ENCODE measurements at places on chromosomes 16 and 17. TPM values are rescaled to one million over a fixed set of nuclear protein-coding genes. Genes with fewer than 3 reads are reported as not detected.

CDH5 gene
- 0.26 TPM for total RNA-seq

DNA sequence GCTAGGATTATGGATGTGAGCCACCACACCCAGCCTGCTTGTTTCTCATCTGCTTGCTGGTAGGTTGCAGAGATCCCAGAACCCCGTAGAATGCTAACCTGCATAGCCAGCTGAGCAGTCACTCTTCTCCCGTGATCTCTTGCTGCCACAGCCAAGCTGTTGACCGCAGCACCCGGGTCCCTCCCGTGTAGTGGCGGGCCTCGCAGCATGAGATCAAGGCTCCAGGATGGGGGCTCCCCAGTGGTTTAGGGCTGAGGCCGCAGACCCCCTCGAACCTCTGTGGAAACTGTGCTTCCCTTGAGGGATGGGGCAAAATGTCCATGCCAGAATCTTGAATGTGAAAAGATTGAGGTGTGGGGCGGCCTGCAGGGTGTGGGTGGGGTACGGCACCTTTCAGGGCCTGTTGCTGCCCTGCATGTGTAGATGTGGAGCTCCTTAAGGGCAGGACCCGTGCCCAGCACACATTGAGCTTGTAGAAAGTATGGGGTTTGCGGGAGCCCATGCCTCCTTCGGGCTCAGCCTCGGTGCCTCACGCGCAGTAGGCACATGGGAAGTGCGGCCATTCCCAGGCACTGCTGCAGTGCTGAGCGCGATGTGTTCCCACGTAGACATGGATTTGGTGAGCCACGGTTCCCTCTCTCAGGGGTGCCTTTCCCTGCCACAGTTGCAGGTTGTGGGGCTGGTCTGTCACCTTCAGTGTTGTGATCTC, 99.9 kb downstream of the BANP start:
- DNase-seq: no peak

DNA sequence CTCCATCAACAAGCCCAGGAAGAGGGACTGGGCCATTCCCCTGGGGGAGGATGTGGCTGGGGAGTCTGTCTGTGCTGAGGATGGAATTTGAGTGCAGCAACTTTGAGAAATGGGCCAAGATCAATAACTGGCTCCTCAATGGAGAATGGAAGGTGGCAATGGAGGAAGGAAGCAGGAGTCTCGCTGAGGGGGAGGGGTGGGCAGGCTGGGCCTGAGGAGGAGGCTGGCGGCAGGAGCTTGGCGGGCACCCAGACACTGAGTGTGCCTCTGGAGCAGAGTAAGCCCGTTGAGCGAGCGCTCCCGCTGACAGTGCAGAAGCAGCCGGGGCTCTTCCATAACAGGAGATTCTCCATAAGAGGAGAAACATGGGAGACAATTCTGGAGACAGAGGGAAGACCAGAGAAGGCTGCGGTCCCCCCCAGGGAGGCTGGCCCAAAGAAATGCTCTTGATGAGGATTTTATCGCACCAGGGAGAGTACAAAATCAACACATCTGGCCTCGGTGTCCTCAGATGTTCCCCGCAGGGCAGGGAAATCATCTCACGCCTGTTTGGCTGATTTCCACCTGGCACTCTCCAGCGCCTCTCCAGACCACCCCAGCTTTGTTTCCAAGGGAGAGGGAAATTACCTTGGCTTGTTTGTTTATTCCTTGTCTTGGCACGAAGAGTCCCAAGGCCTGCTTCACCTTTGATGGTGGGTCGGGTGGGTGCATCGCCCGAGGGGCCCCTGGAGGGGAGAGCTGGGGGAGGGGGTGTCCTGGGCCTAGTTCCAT, 2.8 kb upstream of the MMP15 start:
- DNase-seq: peak; percentile 86

DNA sequence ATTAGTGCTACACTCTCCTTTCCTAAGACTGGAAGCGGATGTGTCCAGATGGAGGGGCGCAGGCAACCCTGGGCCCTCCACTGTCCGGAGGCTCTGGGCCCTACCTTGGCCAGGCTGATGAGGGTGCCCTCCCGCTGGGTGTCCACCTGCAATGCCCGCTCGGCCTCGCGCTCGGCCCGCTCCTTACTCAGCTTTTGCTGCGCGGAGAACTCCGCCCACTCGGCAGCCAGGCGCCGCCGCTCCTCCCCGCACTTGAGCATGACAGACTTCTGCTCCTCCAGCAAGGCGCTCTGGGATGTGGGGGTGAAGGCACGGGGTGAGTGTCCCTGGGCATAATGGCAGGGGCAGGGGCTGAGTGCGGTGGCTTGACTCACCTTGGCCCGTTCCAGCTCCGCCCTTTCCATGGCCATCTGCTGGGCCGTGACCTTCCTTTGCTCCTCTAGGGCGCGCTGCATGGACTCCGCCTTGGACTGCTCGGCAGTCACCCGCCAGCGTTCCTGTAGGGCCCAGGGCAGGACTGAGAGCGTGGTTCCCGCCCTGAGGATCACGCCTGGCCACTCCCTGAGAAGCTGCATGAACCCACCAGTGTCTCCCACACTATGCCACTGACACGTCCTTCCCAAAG, 10.1 kb upstream of the MRPL38 start:
- no peak for DNase-seq

DNA sequence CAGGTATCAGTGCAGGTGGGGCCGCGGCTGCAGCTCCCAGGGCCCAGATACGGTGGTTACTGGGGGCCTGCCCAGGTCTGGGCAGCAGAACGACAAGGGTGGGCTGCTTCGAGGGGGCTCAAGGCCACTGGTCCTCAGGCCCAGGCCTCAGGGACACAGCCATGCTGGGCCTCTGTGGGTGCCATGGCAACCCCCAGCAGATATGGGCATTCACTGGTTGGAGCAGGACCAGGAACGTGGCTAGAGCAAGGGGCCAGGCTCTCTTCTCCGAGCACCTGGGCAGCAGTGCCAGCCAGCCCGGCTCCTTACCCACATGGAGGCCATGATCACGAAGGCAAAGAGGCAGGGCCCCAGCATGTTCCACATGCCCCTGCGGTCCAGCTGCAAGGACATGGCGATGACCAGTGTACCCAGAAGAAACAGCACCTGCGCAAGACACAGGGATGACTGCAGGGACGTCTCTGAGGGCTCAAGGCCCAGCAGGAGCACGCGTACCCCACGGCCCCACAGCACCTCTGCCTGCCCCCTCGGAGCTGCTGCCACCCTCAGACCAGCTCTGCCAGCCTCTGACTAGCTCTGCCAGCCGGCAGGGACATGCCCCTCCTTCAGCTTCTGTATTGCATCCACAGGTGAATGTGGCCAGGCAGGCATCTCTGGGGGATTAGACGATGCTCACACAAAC, 2.1 kb upstream of the MRPL28 start:
- no peak for DNase-seq
